ENCODE measurements at places on chromosomes 7 and 10. TPM values are rescaled to one million over a fixed set of nuclear protein-coding genes. Genes with fewer than 3 reads are reported as not detected.

Gene NEBL
- total RNA-seq, result 0.44 TPM

DNA sequence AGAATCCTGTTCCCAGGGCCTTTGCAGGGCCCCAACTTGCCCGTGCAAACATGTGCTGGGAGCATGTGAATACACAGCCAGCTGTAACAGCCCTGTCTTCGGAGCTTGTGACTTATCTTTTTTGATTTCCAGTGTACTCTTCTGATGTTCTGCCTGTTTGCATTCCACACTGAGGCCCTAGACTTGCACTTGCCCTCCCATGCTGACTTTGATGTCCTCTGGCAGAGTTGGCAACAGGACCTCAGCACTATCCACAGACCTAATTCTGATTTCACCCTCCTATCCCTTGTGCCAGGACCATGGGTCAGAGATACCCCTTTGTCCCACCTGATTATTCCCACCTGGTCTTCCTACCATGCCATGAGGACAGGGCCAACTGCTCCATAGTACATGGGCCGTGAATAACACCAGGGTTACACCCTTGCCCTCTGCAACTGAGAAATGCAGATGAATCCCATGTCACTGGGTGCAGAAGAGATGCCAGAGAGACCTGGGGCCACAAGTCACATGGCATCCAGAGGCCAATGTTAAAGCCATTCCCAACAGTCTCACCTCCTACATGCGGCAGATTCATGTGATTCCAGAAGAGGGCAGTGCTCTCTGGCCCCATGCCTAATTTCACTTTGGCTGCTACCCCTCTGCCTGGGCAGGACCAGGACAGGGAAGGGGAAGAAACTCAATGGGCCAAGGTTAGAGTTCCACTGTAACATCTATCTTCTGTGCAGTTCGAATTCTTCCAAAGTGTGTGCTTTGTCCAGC, 43.0 kb downstream of the SCRN1 start:
- peak; percentile 4 for DNase-seq

Gene MRC1
- total RNA-seq, result 23.8 TPM

GRCh38 chr7:94940241-94940640, 32.8 kb downstream of the PPP1R9A start:
- DNase-seq, result no peak

- DNase-seq, result no peak
Observed at GRCh38 chr10:131760416-131761166, 140.2 kb upstream of the PPP2R2D start.

Gene FBXO24
- not detected for total RNA-seq

Gene TEX47
- total RNA-seq, result not detected

GRCh38 chr7:115844857-115845256, 185.7 kb downstream of the TFEC start:
- no peak for DNase-seq

DNA sequence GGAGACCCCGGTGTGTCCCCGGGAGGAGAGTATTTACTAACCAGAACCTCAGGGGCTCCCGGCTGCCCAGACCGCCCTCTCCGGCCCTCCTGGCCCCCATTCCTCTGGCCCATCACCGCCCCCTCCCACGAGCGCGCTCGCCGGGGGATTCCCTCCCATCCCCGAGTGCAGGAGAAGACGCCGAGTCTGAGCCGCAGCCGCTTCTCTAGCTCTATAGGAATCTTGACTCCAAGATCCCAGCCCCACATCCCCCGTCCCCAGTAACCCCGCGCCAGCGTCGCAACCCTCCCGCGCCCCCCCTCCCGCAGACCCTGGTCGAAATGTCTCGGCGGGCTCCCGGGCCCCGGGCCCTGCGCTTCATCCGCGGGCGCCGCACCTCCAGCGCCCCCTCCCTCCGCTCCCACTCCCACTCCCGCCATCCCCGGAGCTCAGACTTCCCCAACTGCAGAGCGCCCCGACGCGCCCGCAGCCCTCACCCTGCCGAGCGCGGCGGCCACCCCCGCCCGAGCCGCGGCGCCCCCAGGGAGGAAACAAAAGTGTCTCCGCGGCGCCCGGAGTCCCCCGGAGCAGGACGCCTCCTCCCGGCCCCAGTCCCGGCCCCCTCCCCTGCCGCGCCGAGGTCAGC, 541 bp downstream of the ELMO1 start:
- no peak for DNase-seq

DNA sequence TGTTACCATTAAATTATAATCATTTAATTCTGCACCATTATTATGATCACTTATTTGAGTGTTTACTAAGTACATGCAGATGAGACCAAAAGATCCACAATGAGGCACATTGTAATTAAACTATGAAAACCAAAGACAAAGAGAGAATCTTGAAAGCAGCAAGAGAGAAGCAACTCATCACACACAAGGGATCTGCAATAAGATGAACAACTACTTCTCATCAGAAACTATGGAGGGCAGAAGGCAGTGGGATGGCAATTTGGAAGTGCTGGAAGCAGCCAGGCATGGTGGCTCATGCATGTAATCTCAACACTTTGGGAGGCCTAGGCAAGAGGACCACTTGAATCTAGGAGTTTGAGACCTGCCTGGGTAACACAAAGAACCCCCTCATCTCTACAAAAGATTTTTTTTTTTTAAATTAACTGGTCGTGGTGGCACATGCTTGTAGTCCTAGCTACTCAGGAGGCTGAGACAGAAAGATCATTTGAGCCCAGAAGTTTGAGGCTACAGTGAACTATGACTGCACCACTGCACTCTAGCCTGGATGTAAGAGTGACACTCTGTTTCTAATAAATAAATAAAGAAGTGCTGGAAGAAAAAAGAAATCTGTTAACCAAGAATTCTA, 47.7 kb downstream of the CDK6 start:
- no peak for DNase-seq

DNA sequence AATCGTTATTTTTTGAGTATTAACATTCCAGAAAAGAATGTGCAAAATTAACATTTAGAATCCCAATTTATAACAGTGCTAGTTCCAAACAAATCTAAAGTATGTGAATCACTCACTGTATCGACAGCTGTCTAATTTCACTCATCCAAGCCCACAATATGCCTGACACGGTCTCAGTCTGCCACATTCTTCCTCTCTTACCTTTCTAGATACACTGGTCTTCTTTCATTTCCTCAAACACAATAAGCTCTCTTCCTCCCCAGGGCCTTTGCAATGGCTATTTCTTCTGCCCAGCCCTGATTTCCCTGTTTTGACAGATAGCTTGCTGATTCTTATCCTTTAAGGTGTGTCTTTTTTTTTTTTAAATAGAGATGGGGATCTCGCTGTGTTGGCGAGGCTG, 48.8 kb downstream of the UBE2H start:
- DNase-seq, result no peak

DNA sequence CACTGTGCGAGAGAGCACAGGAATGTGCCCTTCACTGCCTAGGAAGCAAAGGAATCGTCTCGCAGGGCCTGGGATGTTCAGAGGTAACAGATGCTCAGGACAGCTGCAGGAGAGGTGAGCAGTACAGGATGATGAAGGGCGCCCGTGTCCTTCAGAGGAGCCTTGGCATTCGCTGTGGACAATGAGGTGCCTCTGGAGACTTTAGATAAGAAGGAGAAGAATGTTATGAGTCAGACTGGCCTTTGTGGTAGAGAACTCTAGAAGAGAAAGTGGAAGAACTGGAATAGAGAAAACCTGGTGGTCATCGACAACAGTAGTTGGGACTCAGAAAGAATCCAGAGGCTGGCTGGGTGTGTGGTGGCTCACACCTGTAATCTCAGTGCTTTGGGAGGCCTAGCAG, 64.4 kb upstream of the LEP start:
- no peak for DNase-seq

Gene CCL24
- not detected for total RNA-seq

GRCh38 chr10:36808625-36809362, 316.6 kb upstream of the ANKRD30A start:
- DNase-seq, result no peak

- DNase-seq, result no peak
Observed at GRCh38 chr10:27569946-27570345, 65.8 kb downstream of the RAB18 start.

Gene EPO
- not detected for total RNA-seq

Gene ARHGAP19
- 6.0 TPM for total RNA-seq

Gene CXCL12
- total RNA-seq, result 9.5 TPM

DNA sequence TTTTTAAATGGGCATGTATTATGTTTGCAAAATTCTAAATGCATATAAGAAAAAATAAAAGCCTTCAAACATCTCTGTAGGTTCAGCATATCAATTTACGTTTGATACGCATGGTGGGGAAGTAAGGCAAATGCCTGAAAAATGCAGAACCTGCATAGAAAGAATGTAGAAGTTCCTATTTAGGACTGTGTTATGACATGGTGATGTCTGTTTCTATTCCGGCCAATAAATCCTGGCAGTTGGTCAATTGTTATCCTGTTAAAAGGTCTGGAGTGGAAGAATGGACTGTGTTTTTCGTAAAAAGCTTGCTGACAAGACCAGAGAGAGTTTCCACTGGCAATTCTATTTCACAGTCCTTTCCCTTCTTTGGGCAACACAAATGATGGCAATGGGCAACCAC, 49.6 kb upstream of the CAV2 start:
- no peak for DNase-seq

GRCh38 chr10:73044378-73045285, 52.0 kb downstream of the P4HA1 start:
- peak; percentile 80 for DNase-seq

Gene BTBD16
- not detected for total RNA-seq
